ENCODE measurements at places on chromosomes 16 and 17.

- H3K27me3 ChIP-seq: peaks cover 23% of the 10 kb centered on the region
- no peaks in the 10 kb centered on the region for H3K36me3 ChIP-seq
- H3K4me3 ChIP-seq: no peak overlapping the region
- DNase-seq: no peak
- H3K4me1 ChIP-seq: no peaks in the 10 kb centered on the region
Measured at GRCh38 chr17:50627036-50627781, 7.5 kb upstream of the ABCC3 start.

GRCh38 chr17:76673729-76674128, 30.2 kb upstream of the ST6GALNAC1 start:
- peaks cover 48% of the 10 kb centered on the region for H3K4me1 ChIP-seq
- H3K4me3 ChIP-seq: no peak overlapping the region
- DNase-seq: no peak
- H3K27ac ChIP-seq: no peak overlapping the region
- H3K27me3 ChIP-seq: no peaks in the 10 kb centered on the region
- H3K36me3 ChIP-seq: no peaks in the 10 kb centered on the region

DNA sequence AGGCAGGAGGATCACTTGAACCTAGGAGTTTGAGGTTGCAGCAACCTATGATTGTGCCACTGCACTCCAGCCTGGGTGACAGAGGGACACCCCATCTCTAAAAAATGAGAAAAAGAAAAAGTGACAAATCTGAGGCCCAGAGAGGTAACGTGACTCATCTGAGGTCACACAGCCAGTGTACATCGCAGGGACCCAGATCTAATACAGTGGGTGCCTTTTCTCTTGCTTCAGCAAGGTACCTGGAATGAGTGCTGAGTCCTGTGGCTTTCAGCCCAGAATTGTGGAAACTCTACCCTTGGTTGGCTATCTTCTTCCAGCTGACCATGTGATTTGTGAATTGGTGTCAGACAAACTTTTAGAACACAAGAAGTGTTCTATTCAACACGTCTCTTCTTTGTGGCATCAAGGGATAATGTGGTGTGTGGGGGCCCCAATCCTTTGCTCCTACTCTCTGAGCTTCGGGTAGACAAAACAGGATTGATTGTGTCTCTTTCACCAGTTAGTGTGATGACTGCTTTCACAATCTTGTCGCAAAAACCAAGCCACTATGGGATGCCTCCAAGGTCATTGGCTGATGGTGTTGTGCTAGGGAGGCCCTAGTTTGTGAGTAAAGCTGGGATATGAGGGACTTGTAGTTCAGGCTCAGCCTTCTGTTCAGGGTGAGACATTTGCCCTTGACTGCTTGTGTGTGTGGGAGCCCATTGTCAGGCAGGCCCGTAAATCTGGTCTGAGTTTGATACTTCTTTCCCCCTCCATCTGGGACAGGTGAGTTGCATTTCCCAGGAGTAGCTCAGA, 71.0 kb downstream of the MSI2 start:
- DNase-seq: no peak
- no peak overlapping the region for H3K4me3 ChIP-seq
- H3K27ac ChIP-seq: no peak overlapping the region
- no peaks in the 10 kb centered on the region for H3K27me3 ChIP-seq

DNA sequence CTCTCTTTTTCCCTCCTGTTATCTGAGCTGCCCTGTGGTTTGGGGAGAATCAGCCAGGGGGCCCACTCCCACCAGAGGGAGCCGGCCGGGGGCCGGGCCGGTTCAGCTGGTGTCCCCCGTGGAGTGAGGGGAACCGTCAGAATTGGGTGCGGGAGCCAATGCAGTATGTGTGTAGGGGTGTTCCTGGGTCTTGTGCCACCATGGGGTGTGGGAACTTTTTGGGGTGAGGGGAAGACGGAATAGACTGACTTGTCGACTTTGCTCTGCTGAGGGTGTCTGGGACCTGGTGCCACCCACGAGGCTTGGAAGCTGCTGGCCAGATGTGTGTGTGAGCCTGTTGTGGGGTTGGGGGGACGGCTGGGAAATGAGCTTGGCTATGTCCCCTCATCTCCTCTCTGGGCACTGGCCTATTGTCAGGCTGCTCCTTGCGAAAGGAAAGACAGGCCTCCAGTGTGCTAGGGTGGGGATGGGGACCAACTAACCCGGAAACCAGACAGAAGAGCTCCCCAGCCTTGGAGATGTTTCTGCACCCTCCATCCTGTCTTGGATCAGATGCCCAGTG, 9.9 kb downstream of the RARA start:
- DNase-seq: peak; percentile 59
- H3K27me3 ChIP-seq: no peaks in the 10 kb centered on the region
- H3K27ac ChIP-seq: peak overlapping the region; percentile 84

- no peaks in the 10 kb centered on the region for H3K4me1 ChIP-seq
- no peak overlapping the region for H3K4me3 ChIP-seq
- no peaks in the 10 kb centered on the region for H3K36me3 ChIP-seq
- DNase-seq: no peak
- H3K27ac ChIP-seq: no peak overlapping the region
- no peaks in the 10 kb centered on the region for H3K27me3 ChIP-seq
Measured at GRCh38 chr17:72699545-72699944, 392.9 kb downstream of the SLC39A11 start.

GRCh38 chr16:27377666-27378485, 24.1 kb upstream of the IL21R start:
- peaks cover 45% of the 10 kb centered on the region for H3K4me1 ChIP-seq
- H3K4me3 ChIP-seq: no peak overlapping the region
- no peaks in the 10 kb centered on the region for H3K36me3 ChIP-seq
- H3K27ac ChIP-seq: no peak overlapping the region

- H3K36me3 ChIP-seq: no peaks in the 10 kb centered on the region
- no peak for DNase-seq
- H3K4me3 ChIP-seq: no peak overlapping the region
- no peak overlapping the region for H3K27ac ChIP-seq
Measured at GRCh38 chr17:31369266-31369665, 22.2 kb upstream of the RAB11FIP4 start.

DNA sequence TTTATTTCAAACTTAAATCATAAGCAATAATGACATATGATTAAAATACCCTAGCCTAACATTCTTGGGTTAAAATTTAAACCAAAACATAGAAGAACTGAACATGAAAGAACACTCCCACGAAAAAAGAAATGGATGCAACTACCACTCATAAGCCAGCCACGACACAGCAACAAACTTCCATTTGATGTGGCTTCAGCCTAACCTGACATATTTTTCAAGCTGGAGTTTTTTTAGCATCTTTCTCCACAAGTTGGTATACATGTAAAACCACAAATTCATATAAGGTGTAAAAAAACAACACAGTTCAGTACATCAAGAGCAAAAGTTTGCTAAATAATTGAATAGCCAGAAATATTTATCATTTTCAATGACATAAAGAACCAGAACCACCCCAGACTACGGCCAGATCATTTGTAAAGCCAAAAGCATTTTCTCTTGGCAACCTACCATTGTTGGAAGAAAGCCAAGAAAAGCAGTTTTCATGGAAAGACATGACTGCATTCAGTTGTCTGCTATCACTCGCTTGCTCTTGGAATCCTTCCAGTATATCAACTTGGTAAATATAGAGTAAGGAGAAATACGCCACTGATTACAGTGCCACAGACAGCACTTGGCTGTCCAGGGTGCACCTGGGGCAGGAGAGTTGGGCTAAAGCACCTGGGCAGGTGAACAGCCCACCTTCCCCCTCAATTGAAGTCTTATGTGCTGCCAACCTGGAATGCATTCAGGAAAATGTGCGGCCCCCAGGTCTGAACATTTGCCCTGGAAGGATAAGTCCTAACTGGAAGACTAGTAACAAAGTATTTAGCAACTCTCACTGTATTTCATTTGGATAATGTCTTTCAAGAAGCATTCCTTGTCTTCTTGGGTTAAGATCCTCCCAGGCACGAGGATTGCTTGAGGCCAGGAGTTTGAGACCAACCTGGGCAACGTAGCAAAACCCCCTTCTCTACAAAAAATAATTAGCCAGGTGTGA, 60.5 kb downstream of the CREBBP start:
- no peaks in the 10 kb centered on the region for H3K27me3 ChIP-seq
- DNase-seq: no peak
- H3K4me3 ChIP-seq: no peak overlapping the region
- peaks cover 91% of the 10 kb centered on the region for H3K4me1 ChIP-seq
- H3K27ac ChIP-seq: no peak overlapping the region

- H3K4me1 ChIP-seq: peaks cover 31% of the 10 kb centered on the region
- H3K27ac ChIP-seq: no peak overlapping the region
- H3K27me3 ChIP-seq: no peaks in the 10 kb centered on the region
- H3K4me3 ChIP-seq: no peak overlapping the region
Measured at GRCh38 chr16:359067-359763, 6.7 kb upstream of the AXIN1 start.

DNA sequence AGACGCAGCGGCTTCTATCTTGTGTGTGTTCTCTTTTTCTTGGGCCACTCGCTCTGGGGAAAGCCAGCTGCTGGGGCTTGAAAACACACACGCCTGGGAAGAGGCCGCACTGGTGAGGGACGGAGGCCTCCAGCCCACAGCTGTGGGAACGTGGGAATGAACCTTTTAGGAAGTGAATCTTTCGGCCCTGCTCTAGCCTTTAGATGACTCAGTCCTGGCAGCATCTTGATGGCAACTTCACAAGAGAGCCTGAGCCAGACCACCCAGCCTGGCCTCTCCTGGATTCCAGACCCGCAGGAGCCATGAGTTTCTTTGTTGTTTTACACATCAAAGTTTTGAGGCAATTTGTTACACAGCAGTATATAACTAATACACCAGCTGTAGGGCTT, 2.2 kb upstream of the PDPK1 start:
- no peaks in the 10 kb centered on the region for H3K36me3 ChIP-seq
- DNase-seq: peak; percentile 15
- no peak overlapping the region for H3K27ac ChIP-seq
- H3K4me1 ChIP-seq: peaks cover 27% of the 10 kb centered on the region
- no peak overlapping the region for H3K4me3 ChIP-seq

GRCh38 chr16:15650698-15651171, 690 bp downstream of the NDE1 start:
- H3K36me3 ChIP-seq: peaks cover 3% of the 10 kb centered on the region
- peak overlapping the region; percentile 90 for H3K4me3 ChIP-seq
- H3K27me3 ChIP-seq: no peaks in the 10 kb centered on the region
- peak; percentile 21 for DNase-seq
- peaks cover 26% of the 10 kb centered on the region for H3K4me1 ChIP-seq

DNA sequence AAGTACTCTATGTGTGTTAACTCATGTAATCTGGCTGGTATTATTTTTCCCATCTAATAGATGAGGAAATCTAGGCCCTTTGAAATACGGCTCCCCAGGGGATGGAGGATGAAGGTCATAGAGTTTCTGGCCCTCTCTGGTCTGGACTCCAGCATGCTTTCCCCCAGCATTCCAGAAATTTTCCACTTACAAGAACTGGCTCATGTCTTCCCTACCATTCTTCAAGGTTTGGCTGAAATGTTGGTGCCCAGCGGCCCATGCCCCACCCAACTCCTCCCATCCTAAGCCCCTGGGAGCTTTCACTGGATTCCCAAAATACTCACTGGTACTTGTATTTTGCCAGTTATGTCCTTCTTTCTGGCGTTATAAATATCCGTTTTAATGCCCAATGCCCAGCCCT, 237.5 kb upstream of the NLRP1 start:
- no peaks in the 10 kb centered on the region for H3K36me3 ChIP-seq
- H3K27ac ChIP-seq: no peak overlapping the region
- H3K4me3 ChIP-seq: no peak overlapping the region
- H3K4me1 ChIP-seq: no peaks in the 10 kb centered on the region
- DNase-seq: no peak
- no peaks in the 10 kb centered on the region for H3K27me3 ChIP-seq

DNA sequence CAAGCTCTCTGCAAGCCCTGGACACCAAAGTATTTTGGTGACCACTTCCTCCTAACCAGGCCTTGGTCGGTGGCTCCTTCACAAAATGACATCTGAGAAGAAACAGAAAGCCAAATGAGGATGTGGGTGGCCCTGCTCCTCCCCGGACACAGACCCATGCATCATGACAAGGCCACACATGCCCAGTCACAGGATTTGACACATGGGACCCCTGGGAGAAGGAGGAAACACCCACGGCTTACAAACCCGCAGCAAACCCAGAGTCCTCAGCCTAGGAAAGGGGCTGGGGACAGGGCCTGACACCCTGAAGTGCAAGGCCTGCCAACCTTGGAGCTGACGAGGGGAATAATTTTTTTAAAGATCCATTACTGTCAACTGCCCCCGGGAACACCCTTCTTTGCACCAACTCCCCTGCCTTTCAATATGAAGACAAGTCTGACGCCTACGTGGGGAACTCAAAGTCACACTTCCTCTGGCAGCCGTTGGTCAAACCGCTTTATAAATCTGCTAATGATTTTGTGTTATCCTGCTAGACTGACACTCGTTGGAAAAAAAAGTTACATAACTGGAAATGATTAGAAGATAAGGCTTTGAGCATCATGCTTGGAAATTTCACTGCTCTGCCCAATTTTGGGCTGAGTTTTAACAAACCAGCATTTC, 41.3 kb downstream of the GAS7 start:
- H3K36me3 ChIP-seq: no peaks in the 10 kb centered on the region
- no peaks in the 10 kb centered on the region for H3K27me3 ChIP-seq
- no peak overlapping the region for H3K4me3 ChIP-seq
- no peak overlapping the region for H3K27ac ChIP-seq
- H3K4me1 ChIP-seq: peaks cover 12% of the 10 kb centered on the region
- DNase-seq: no peak

DNA sequence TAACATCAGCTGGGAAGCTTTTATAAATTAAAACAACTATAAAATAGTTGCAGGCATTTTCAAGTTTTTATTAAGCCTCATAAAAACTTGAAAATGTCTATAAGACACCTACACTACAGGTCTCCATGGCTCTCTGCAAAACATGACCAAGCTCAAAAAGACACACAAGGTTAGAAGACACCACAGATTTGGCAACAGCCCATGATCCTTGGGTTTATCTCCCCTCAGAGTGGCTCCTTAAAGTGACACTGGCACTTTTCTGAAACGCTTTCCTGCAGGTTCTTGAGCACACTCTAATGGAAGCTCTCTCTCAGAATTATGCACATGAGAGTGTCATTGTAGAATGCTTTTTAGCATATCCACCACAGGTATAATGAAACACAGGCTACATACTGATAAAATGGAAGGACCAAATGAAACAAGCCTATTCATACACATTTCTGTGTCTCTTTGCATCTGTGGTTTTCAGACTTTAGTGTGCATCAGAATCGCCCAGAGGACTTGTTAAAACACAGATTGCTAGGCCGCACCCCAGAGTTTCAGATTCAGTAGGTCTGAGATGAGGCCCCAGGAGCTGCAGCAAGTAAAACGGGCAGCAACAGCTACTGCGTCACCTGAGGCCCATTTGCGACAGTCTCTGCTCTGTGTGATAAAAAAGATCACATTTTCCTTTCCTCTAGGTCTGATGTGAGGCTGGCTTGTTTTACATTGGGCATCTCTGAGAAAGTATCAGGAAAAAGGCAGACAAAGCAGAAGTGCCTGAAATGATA, 75.0 kb upstream of the WSB1 start:
- H3K36me3 ChIP-seq: no peaks in the 10 kb centered on the region
- H3K4me3 ChIP-seq: no peak overlapping the region
- no peak overlapping the region for H3K27ac ChIP-seq
- no peaks in the 10 kb centered on the region for H3K27me3 ChIP-seq
- H3K4me1 ChIP-seq: peaks cover 13% of the 10 kb centered on the region
- no peak for DNase-seq

GRCh38 chr17:44267818-44268490, at the start of gene SLC4A1:
TSS of gene SLC4A1 (minus strand) at chr17:44268135. CDS start at chr17:44262866, 5,269 bp downstream.
- H3K27ac ChIP-seq: no peak within 1 kb of the TSS
- no peak for DNase-seq
- no peak within 1 kb of the TSS for H3K4me3 ChIP-seq
- H3K27me3 ChIP-seq: no peaks in the 10 kb centered on the region
- no peaks in the 10 kb centered on the region for H3K4me1 ChIP-seq
- no peaks in the 10 kb centered on the region for H3K36me3 ChIP-seq

GRCh38 chr16:47197536-47198179, 53.9 kb upstream of the NETO2 start:
- no peaks in the 10 kb centered on the region for H3K27me3 ChIP-seq
- no peak overlapping the region for H3K27ac ChIP-seq
- no peaks in the 10 kb centered on the region for H3K36me3 ChIP-seq
- DNase-seq: no peak
- H3K4me3 ChIP-seq: no peak overlapping the region

Data from CD8-positive, alpha-beta memory T cell (primary cell).